ENCODE measurements at places on chromosomes 7 and 10. TPM values are rescaled to one million over a fixed set of nuclear protein-coding genes. Genes with fewer than 3 reads are reported as not detected.

COL13A1 gene
- 21.0 TPM for polyA plus RNA-seq

GRCh38 chr7:89770161-89770560 lies 384.1 kb upstream of the STEAP1 start:
- DNase-seq: no peak
- H3K36me3 ChIP-seq: no peaks in the 10 kb centered on the region
- H3K4me3 ChIP-seq: no peak overlapping the region
- no peak overlapping the region for H3K27ac ChIP-seq
- no peaks in the 10 kb centered on the region for H3K4me1 ChIP-seq

PON3 gene
- polyA plus RNA-seq: not detected

GRM8 gene
- polyA plus RNA-seq: 0.10 TPM

FGFBP3 gene
- polyA plus RNA-seq: 0.81 TPM
